NCI-H1436 treated with DMSO at 0.1 percent for 48 hours (cell line): ENCODE measurements at places on chromosomes 5 and 9.

DNA sequence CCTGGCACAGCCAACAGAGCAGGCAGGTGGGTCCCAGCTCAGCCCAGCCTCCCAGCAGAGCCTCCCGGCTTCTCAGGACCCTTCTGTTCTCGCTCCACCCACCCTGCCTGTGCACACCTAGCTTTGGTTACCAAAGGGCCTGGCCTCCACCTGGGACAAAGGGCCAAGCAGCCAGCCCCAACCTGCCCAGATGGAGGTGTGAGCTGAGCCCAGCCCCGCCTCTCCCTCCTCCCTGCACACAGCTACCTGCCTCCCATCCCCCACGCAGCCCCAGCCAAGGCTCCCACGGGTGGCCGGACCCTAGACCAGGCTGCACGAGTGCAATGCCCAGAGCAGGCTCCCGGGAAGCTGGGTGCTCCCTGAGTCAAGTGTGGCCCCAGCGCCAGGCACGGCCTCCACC is 5.6 kb downstream of the TPRN start:
- peak; percentile 22 for DNase-seq

DNA sequence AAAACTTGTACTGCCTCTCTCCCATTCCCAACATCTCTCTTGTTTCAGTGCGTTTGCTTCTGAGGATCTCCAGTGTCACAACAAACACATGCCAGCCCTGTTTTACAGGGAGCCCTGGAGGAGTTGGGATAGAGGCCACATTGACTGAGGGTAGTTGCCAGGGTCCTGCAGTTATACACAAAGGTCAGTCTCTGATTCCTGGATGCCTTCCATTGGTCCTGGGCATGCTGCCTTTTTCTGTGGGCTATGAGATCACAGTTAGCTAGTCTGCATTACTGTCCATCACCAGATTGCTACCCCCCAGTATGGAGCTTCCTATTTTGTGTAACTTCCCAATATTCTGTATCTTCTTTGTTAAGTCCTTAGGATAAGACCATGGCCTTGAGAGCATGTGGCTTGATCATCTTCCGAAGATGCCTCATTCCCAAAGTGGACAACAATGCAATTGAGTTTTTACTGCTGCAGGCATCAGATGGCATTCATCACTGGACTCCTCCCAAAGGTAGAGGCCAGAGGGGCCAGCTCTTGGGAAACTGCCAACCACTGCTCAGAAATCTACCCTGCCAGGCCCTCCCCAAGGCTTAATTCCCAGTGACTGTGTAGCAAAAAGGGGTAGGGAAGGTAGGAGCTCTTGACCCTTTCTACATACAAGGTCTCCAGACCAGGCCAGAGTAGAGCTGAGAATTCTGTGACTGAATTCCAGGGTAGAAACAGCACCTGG is 9.5 kb downstream of the NUDT2 start:
- no peak for DNase-seq

DNA sequence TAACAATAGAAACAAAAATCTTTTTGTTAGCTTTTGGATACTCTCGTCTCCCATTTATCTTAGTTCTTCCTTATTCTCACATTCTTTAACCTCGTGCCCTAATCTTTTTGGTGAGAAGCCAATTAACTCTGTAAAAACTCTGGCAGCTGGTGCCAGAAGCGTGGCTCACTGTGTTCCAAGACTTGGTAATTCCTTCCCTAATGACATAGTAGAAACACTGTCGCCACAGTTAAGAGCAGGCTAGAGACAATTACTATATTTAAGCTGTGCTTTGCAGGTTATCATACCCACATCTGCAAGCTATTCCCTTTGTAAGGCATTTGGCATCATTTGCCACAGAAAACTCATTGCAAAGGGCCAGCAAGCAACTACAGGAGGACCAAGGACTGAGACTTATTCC is 160.9 kb upstream of the PIK3R1 start:
- no peak for DNase-seq

DNA sequence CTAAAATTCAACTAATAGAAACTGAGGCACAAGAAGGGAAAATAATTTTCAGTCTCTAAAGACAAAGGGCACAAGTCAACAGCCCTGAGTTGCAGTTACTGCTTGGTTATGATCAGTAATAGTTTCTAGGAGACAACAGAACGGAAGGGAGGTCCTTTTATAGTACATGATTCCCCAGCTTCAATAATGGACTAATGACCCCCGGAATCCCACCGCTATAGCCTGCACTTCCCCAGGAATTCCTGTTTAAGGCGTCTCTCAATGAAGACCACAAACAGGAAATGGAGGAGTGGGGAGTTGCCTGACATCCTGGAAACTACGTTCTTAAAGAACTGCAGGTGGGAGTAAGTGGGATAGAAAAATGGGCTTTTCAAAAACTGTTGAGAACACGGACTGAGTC is 60.6 kb downstream of the DIAPH1 start:
- no peak for DNase-seq

DNA sequence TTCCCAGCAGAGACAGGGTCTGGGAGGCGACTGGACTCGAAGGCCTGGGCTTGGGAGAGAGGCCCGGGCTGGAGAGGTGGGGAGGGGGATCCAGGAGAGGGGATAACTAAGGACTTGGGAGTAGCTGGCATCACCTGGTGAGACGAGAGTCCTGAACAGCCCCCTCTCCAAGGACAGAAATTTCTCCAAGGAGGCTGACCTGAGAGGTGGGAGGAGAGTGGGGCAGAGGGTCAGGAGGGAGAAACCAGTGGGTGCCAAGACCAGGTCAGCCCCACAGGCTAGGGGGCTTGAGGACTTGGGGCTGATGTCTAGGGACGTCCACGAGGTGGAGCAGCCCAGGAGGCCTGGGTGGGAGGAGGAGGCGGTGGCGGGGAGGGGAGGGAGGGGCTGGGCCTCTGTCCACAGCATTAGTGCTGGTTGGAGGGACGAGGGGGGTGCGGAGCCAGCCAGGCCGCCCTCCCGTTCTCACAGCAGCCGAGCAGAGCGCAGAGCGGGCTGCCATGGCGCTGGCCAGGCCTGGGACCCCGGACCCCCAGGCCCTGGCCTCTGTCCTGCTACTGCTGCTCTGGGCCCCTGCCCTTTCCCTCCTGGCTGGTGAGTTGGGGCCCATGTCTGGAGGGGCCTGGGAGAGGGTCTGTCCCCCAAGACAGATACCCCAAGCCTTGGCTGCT is at the start of gene CRB2:
Gene CRB2 (plus strand): TSS at position 437 of the 671 bp plus-strand sequence. CDS start 64 bp downstream, at position 501.
- DNase-seq, result no peak

- no peak for DNase-seq
Measured at GRCh38 chr5:138720840-138721239, 32.4 kb upstream of the CTNNA1 start.

DNA sequence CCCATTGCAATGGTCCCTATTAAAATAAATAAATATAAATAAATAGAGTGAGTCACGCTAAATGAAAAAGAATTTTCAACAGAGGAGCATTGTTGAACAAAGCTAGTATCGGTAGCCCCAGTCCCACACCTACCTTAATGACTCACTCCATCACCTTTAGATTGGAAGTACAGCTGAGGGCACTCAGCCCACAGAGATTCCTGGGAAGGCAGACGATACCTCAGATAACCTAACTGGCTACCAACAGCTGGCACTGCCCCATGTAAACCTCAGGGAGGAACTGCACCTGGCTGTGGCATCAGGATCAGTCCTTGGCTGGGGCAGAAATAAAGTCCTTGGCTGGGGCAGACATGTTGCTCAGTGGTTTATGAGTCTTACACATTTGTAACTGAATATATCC is 49.3 kb downstream of the SPRY4 start:
- no peak for DNase-seq

DNA sequence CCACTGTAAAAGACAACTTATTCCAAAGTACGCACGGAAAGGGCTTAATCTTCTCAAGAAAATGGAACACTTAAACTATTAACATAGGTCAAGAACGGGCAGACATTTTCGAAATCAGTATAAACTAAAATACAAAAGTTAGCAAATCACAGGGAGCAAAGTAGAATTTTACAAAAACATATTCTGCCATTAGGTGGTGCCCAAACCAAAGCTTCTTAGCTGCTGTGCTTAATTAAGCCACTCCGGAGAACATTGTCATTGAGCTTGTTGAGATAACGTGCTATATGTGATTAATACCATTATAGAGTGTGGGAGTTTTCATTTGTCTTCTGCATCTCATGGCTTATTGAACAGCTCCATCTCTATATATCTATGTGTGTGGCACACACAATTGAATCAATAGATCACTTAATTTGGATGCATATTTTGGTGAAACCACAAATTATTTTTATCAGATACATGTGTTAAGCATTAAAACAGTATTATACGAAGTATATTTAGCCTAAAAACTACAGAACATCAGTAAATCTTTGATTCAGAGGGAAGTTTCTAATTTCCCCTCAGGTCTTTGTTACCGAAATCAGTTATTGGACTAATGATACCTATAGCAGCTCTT is 23.4 kb downstream of the UBLCP1 start:
- DNase-seq, result no peak

- DNase-seq, result no peak
Measured at GRCh38 chr5:169557838-169558237, 25.7 kb upstream of the SPDL1 start.

DNA sequence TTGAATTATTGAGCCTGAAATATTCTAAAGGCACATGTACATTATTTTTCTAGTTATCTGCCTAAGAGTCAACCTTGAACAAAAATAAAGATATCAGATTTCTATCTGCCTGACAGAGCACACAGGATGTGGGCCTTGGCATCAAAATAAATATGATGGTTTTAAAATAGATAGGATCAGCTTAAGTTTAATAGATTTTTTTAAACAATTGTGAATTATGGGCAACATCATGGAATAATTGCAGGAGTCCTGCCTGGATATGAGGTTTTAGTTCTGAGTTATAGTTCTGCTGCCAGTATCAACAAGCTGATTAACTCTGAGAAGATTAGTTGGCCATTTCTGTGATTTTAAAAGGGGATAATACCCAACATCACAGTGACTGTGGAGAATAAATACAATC is 107.0 kb upstream of the PCA3 start:
- no peak for DNase-seq

DNA sequence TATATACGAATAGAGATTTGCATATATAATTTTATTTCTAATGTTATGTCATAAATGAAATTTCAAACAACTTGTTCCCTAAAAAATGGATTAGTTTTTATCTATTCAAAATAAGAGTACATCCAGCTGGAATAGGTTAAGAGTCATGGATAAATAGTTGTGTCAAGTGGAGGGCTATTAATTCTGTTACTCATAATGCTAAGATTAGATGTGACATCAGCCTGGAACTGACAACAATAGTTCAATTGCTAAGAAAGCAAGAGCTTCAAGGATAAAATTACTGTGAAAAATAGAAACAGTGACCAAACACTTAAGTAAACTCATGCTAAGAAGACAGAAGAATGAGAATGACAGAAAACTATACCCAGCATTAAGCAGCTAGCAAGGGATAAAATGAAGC is 92.2 kb upstream of the CDH9 start:
- DNase-seq, result no peak

DNA sequence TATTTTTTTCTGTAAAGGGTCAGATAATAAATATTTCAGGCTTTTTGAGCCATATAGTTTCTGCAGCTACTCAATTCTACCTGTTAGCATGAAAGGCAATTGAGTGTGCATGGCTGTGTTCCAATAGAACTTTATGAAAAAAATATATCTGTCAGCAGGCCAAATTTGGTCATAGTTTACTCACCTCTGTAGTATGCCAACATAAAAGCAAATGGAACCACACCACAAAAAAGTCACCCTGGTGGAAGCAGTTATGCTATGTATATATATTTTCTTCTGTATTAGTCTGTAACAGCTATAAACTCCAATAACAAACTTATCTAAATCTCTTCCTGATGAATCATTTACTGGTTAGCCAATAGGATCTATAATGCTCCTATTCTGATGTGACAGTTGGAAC is 3.4 kb downstream of the SLC38A9 start:
- no peak for DNase-seq

GRCh38 chr5:33801292-33801691 is 90.5 kb downstream of the ADAMTS12 start:
- no peak for DNase-seq

DNA sequence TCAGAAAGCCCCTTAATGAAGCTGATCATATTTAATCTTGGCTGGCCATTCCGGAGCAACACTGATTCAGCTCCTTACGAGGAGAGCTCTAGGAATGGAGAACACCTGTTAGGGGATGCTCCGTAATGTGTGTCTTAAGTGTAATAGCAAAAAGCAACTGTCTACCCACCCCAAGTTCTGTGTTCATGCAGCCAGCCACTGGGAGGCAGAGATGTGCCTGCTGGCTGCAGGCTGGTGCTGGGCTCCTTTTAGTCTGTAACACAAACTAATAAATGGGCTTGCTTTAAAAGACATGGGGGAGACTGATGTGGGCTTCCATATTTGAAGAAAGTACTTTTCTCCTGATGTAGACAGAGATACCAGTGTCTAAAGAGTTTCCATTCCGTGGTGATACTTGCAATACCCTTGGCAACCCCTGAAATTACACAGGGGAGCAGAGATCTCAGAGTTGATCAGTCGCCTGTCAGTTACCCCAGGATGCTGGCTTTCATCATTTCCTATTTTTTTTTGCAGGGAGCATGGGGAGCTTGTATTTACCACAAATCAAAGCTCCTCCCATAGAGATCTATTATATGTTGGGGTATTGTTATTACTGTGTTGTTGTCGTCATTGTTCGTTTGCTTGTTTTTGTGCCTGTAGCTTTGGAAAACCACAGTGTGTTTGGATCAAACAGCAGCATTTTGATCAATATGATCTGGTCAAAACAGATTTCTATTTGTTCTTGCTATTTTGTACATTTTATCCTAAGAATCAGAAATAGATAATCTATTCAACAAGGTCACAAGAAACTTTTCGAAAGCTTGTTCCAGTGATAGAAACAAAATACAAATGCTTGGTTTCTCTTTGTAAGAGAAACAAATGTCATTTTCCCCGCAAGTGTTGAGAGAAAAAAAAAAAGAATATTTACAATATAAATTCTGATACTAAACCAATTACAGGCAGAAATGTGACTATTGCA is 65.8 kb downstream of the MTX3 start:
- no peak for DNase-seq

- no peak for DNase-seq
Measured at GRCh38 chr9:131273146-131273855, 3.0 kb downstream of the FAM78A start.

- DNase-seq, result no peak
Measured at GRCh38 chr5:155103146-155103545, 89.6 kb downstream of the KIF4B start.

- no peak for DNase-seq
Measured at GRCh38 chr9:84694248-84694647, 24.7 kb downstream of the NTRK2 start.

- DNase-seq, result no peak
Measured at GRCh38 chr5:32339198-32339597, 26.5 kb upstream of the MTMR12 start.

- DNase-seq, result no peak
Measured at GRCh38 chr5:51398875-51399642, 15.8 kb downstream of the ISL1 start.

DNA sequence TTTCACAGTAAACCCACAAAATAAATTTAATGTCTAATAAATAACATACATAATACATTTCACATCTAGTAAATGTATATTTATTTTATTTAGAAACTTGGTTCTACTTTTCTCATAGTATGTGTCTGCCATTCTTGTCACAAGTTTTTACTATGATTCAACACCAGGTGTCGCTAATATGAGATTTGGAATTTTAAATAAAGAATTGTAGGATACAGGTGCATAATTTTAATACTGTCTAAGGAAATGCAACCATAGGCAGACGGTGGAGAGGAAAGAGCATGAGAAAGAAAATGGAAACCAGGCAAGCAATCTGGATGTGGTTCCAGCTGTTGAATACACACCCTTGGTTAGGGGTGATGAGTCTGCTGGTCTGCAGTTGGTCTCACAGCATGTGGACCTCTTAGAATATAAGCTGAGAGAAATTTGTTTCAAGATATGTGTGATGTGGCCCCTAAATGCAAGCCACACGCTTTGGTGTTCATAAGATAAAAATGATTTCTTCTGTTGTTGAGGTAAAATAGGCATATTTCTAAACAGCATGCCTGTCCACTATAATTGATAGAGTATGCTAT is 114.7 kb upstream of the TXNDC8 start:
- no peak for DNase-seq
